ENCODE measurements at places on chromosomes 12 and 14. TPM values are rescaled to one million over a fixed set of nuclear protein-coding genes. Genes with fewer than 3 reads are reported as not detected.

DNA sequence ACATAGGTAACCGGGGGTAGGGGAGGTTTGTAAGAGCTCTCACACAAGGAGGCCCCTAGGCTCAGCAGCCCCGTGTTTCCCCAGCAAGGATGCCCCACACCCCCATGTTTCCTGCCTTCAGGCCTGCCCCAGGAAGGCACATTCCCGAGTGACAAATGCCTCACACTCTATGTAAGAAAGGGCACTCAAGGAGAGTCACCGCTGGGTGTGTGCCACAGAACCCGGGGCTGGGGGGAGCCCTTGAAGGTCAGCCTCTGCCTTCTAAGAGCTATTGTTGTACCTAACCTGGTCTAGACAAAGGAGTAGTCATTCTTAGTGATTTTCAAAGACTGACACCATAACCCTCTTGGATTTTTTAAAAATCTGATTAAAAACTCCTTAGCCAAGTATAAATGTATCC is 333.6 kb downstream of the DPF3 start:
- no peak for DNase-seq

- DNase-seq, result no peak
These were observed 11.3 kb downstream of the PRKCH start for GRCh38 chr14:61332658-61333029.

DNA sequence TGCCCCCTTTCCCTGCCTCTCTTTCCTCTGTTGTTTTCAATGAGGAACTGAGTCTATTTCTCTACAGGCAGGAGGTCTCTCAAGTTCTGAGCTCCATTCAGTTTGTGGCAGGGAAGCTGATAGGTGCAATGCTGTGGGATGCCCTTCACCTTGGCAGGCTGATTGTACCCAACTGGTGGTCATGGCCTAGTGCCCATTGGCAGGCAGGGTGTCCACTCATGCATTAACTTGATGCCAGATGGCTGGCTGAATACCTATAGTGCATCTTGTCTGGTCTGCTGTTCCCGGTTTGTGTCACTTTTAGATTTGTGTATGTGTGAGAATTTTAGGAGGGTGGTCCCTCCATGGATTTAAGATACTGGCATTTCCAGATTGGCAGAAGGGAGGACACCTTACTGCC is 20.0 kb upstream of the ITGA5 start:
- DNase-seq, result no peak

DNA sequence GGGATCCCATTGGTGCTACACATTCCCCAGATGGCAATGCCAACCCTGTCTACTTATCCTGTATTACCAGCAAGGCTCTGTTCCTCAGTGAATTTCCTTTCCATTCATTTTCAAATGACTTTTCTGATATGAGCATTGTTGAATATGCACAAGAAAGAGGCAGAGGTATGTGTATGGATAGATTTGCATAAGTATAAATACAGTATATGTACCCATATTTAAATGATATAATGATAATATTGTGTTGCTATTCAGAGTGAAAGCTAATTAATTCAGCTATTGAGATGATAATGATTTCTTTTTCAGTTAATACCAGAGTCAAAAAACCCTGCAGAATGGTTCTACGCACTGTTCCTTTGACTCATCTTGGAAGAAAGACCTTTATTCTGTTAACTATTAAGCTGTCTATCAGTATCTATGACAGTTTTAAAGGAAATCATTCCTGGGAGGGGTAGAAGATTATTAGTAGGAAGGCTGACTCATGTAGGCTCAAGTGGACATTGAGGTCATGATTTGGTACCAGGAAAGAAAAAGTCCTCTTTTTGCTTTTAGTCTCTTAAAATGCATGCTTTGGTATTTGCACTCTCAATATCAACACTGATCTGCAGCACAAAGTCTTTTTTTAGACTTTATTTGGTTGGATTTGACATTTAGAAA is 44.9 kb upstream of the GAS2L3 start:
- no peak for DNase-seq

- DNase-seq, result no peak
These were observed 52.0 kb downstream of the FBRSL1 start for GRCh38 chr12:132541996-132542395.

GRCh38 chr12:54004063-54004840 is 4.3 kb downstream of the HOXC9 start:
- no peak for DNase-seq

GRCh38 chr12:128069359-128069997 is 197.5 kb upstream of the TMEM132C start:
- DNase-seq, result peak; percentile 25

DNA sequence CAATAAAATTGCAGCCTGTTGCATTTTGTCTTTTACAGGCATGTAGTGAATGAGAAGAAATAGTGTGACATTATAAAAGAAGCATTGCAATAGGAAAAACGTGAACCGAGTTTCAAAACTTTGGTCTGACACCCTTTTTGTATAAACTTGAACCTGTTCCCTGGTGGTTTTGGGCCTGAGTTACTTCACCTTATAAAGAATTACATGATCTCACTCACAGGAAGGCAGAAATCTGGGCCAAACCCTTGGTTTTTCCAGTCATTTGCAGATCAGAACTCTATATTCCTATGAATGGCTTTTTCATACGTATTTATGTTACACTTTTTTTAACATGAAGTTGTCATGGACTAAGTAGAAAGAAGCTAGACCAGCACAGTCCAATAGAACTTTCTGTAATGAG is 138.5 kb upstream of the FLRT2 start:
- DNase-seq, result no peak

DNA sequence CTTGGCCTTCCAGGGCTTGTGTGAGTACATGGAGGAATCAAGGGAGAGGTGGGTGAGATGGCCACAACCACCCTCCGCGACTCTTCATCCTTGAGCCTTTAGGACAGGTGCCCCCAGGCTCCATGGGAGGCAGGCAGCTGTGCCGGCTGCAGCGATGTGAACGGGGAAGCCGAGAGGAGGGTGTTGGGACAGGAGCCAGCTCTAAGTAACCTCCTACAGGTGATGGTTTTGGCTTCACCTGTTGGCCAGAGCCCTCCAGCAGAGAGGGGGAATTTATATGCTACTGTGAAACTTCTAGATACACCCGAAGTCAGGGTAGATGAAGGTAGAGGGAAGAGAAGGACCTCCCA is 132.2 kb upstream of the HIF1A start:
- no peak for DNase-seq

- DNase-seq, result no peak
These were observed 59.2 kb upstream of the PLEKHA5 start for GRCh38 chr12:19070341-19070740.

Gene KRT3
- total RNA-seq, result not detected

Gene P2RX7
- total RNA-seq, result 3.0 TPM

Gene NGB
- total RNA-seq, result not detected

Data from left cardiac atrium (tissue), 4 donors.